ENCODE measurements at places on chromosomes 7 and 10. TPM values are rescaled to one million over a fixed set of nuclear protein-coding genes. Genes with fewer than 3 reads are reported as not detected.

Gene HTR5A
- not detected for total RNA-seq

Gene PAPOLB
- total RNA-seq, result under 0.01 TPM

Gene CYP26C1
- under 0.01 TPM for total RNA-seq

- DNase-seq, result no peak
These were observed 5.1 kb downstream of the EVX1 start for GRCh38 chr7:27247452-27248426.

GRCh38 chr10:93850031-93851015 lies 43.5 kb upstream of the SLC35G1 start:
- no peak for DNase-seq

- DNase-seq, result no peak
These were observed 212.6 kb downstream of the WDR37 start for GRCh38 chr10:1268831-1269230.

All from IMR-90 (cell line).